ENCODE measurements at places on chromosomes 6 and 20.

- no peak for DNase-seq
Measured at GRCh38 chr6:144722925-144723324, 437.8 kb downstream of the UTRN start.

DNA sequence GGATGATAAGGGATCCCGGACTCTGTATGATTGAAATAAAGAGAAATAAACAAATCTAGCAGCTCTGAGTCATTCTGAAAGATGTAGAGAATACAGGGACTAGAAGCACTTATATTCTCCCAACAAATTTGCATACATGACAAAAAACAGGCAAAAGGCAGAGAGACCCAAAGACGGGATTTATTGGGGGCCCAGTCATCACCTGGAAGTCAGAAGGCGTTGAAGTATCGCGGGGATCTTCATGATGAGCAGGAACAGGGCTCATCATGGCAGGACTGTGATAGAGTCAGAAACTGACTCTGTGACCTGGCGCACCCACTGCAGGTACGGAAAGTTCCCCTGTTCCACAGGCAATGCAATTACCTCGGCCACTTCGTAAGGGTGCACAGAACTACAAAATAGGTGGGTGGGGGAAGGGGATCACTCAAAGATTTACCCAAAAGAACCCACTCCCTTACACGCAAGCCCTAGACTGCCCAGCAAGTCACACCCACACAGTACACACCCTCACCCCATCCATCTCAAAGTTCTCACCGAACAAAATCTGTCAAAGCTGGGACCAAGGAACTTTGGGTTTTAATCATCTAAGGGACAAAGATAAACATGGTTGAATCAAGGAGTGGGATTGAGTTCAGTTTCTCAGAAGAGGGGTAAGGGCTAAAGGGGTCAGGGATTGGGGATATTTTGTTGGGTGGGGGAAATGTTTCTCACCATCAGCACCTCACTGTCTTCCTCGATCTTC is 1.4 kb downstream of the CUTA start:
- no peak for DNase-seq

GRCh38 chr6:79718509-79719247 is 87.5 kb downstream of the SH3BGRL2 start:
- DNase-seq = no peak

DNA sequence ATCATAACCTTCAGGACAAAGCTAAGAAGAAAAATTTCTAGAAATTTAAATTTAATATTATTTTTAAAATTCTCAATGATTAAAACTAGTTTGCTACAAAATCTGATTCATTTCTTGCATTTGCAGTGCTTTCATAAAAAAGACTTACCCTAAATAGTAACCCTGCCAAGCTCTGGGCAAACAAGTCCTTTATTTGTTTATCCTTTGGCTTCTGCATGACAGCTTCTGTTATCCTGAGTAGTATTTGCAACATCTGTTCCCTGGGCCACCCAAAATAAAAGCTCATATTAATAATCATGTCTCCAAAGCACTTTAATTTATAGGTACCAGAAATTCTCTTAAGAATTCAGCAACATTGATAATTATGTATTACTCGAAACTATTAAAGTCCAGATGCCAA is 101.3 kb downstream of the RALGAPA2 start:
- DNase-seq = no peak

DNA sequence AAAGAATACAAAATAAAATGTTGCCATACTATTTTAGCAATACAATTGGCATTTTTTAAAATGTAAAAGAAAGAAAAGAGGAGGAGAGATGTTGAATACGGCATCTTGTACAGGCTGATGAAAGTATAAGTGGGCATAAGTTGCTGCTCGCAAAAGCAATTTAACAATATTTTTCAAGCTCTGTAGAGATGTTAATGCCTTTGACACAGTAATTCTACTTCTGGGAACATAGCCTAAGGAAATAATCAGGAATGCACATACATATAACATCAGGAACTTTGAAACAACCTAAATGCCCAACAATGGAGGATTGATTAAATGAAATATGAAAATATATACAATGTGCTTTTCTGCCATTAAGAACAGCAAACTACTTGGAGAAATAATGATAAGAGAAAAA is 80.2 kb downstream of the LRRC1 start:
- no peak for DNase-seq

DNA sequence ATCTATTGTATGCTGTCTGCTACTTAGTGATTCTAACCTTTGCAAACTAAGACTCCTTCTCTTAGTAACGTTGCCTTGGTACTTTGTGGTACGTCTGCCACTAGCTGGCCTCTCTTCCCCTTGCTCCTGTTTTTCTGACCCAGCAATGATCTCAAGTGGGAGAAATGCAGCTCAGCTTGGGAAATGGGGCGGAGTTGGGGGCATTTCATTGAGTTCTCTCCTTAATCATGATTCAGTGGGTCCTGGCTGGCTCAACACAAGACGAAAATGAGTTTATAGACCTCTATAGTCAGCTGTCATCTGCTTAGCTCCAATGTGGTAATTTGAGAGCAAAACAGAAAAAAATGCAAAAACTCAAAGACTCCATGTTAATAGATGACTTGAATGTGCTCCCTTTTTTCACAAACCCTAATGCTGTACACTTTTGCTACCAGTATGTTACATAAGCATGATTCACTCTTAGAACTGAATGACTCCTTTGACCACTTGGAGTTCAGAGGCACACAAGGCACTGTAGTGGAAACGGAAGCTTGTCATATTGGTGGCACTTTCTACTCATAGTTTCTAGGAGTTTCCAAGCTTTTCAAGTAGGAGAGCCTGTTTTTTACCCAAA is 55.3 kb upstream of the SOX4 start:
- DNase-seq = no peak

DNA sequence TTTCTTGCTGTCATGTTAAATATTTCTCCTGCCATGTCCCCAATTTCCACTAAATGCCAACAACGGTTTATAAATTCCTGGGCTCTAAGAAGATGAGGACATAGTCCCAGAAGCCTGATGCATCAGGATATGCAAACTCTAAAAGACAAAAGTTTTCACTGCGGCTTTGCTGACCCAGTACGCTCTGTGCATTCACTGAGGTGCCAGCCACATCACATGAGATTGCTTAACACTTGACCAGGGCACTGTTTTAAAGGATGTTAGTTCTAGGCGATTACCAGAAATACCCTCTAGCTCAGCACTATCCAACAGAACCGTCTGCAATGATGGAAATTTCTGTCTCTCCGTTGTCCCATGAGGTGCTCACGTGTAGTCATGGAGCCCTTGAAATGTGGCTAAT is 19.9 kb upstream of the ADTRP start:
- no peak for DNase-seq

- DNase-seq = no peak
Measured at GRCh38 chr20:61204206-61204605, 47.9 kb upstream of the CDH4 start.

- DNase-seq = no peak
Measured at GRCh38 chr6:143267760-143268159, 182.7 kb downstream of the ADAT2 start.

- no peak for DNase-seq
Measured at GRCh38 chr6:20877008-20877937, 343.0 kb downstream of the CDKAL1 start.
